ENCODE measurements at places on chromosomes 3 and 15. TPM values are rescaled to one million over a fixed set of nuclear protein-coding genes. Genes with fewer than 3 reads are reported as not detected.

RAB6B gene
- polyA plus RNA-seq = 8.5 TPM

GRCh38 chr3:153138276-153139210, 23.5 kb upstream of the RAP2B start:
- no peaks in the 10 kb centered on the region for H3K27me3 ChIP-seq
- H3K36me3 ChIP-seq = no peaks in the 10 kb centered on the region
- no peak for DNase-seq
- no peak overlapping the region for H3K4me3 ChIP-seq
- H3K27ac ChIP-seq = peak overlapping the region; percentile 3
- no peaks in the 10 kb centered on the region for H3K4me1 ChIP-seq

GRCh38 chr3:61894988-61895935, 333.9 kb downstream of the PTPRG start:
- no peak overlapping the region for H3K4me3 ChIP-seq
- H3K4me1 ChIP-seq = 0 out of 2 replicates have a peak, but pooled peaks cover 4% of the 10 kb centered on the region
- DNase-seq = peak; percentile 64
- no peaks in the 10 kb centered on the region for H3K36me3 ChIP-seq
- no peaks in the 10 kb centered on the region for H3K27me3 ChIP-seq
- peak overlapping the region; percentile 30 for H3K27ac ChIP-seq

DNA sequence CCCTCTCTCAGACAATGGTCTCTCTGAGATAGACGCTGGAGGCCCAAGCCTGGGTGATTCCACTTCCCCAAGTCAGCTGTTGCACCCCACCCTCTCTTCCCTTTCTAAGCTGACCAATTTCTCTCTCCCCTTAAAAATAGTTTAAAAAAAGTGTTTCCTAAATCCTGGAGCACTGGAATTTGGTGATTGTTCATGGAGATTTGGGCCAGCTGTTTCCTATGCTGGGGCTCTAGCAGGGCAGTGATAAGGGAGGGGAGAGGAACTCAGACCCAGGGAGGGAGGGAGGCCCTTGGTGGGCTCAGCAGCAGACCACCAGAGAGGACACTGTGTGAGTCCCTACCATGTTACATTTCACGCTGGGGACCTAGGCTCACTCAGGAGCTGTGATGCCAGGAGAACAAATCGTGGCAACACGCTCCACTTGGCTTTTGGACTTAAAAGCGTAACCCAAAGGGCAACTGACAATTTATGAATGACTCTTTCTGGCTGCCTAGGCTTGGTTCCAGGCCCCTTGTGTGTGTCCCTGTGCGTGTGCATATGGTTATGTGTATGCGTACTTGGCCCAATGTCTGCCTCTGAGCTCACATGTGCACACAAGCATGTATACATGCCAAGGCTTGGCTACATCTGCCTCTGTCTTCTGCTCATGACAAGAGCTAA, 59.8 kb upstream of the INSYN1 start:
- H3K4me1 ChIP-seq = no peaks in the 10 kb centered on the region
- no peak for DNase-seq
- H3K36me3 ChIP-seq = no peaks in the 10 kb centered on the region
- no peaks in the 10 kb centered on the region for H3K27me3 ChIP-seq
- no peak overlapping the region for H3K27ac ChIP-seq

GRCh38 chr3:170584585-170585007, 1.3 kb downstream of the SLC7A14 start:
- no peaks in the 10 kb centered on the region for H3K4me1 ChIP-seq
- H3K27ac ChIP-seq = no peak overlapping the region
- peak overlapping the region; percentile 61 for H3K4me3 ChIP-seq
- peak; percentile 42 for DNase-seq
- no peaks in the 10 kb centered on the region for H3K27me3 ChIP-seq
- H3K36me3 ChIP-seq = no peaks in the 10 kb centered on the region

- no peaks in the 10 kb centered on the region for H3K36me3 ChIP-seq
- H3K27me3 ChIP-seq = no peaks in the 10 kb centered on the region
- no peak for DNase-seq
- peaks cover 14% of the 10 kb centered on the region for H3K4me1 ChIP-seq
These were observed 15.8 kb upstream of the SEMA3F start for GRCh38 chr3:50139308-50139707.

DNA sequence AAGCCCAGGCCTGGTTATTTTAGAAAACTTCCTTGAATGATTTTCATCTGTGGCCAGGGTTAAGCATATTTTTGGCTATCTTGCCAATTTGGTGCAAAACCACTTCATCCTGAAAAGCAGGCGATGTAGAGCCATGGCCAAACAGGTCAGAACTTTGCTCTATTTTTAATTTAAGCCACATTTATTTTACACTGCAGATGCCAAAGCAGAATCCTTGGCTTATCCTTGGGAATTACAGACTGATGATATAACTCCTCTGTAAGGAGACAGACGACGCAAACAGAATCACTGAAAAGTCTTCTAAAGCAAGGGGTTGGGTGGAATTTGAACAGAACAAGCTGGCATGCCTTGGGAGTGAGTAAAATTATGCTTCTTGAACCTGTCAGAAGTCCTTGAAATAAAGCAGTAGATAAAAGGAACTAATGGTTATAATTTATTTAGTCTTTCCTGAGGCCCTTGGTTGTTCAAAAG, 121.9 kb downstream of the CHST2 start:
- H3K4me3 ChIP-seq = no peak overlapping the region
- no peaks in the 10 kb centered on the region for H3K27me3 ChIP-seq
- DNase-seq = no peak
- no peak overlapping the region for H3K27ac ChIP-seq
- H3K36me3 ChIP-seq = no peaks in the 10 kb centered on the region
- H3K4me1 ChIP-seq = no peaks in the 10 kb centered on the region
